ENCODE measurements at places on chromosomes 12 and 14.

DNA sequence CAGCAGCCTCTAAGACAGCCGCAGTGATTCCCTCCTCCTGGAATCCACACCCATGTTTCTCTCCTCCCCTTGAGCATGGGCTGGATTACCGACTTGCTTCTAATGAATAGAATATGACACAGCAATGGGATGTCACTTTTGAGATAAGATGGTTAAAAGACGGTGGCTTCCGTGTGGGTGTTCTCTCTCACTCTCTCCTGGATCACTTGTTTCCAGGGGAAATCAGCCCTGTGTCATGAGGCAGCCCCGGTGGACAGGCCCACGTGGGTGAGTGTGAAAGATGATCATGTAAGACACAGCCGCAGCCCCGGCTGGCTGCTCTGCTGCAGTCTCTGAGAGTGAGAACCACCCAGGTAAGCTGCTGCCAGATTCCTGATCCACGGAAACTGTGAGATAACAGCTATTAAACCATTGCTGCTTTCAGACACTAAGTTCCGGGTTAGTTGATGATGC is 10.7 kb downstream of the MOAP1 start:
- DNase-seq, result no peak

DNA sequence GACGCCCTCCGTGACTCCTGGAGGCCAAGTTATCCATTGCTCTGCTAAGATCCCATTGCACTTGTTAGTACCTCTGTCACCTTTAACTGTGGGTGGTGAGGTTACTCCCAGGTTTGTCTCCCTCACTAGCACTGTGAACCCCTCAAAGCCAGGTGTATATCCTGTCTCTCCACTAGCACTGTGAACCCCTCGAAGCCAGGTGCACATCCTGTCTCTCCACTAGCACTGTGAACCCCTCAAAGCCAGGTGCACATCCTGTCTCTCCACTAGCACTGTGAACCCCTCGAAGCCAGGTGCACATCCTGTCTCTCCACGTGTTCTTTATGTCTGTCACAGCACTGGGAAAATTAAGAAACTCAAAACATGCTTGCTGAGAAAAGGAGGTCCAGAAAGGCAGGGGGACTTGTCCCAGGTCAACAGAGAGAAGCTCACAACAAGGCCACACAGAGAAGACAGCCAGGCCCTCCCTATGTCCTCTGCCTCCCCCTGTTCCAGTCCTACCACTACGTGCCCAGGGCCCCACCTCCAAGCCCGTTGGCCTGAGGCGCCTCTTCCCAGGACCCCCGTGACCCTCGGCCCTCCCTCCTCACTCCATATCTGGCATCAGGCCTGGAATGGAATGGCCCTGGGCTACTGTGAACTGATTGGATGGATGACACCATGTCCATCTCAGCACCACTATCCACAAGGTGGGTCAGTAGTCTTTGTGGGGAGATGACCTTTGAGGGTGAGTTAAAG is 26.4 kb upstream of the FKBP4 start:
- DNase-seq, result no peak

- no peak for DNase-seq
These were observed 25.8 kb upstream of the MSI1 start for GRCh38 chr12:120394483-120395367.

- DNase-seq, result no peak
These were observed 32.9 kb upstream of the SYCP3 start for GRCh38 chr12:101772012-101772775.

DNA sequence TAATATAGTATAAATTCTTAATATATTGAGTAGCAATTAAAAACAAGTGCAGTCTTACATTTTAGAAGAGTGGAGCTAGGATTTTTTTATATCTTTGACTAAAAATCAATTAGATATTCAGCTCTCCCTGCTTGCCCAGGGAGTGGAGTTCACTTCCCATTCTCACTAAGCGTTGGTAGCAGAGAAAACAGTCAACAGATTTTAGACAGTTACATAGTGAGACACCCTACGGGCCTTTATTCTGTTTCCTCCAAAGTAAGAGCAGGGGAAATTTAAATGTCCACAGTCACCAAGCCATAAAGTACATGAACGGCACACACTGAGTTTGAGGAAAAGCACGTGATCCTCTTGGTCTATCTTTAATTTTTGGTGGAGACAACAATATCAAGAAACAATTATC is 131.6 kb upstream of the PLEKHG7 start:
- no peak for DNase-seq

GRCh38 chr14:88030079-88030478 is 25.1 kb downstream of the GPR65 start:
- no peak for DNase-seq

- no peak for DNase-seq
These were observed 116.6 kb downstream of the SLC25A47 start for GRCh38 chr14:100439781-100440180.

GRCh38 chr12:128794661-128795529 is 28.9 kb downstream of the SLC15A4 start:
- DNase-seq, result no peak

DNA sequence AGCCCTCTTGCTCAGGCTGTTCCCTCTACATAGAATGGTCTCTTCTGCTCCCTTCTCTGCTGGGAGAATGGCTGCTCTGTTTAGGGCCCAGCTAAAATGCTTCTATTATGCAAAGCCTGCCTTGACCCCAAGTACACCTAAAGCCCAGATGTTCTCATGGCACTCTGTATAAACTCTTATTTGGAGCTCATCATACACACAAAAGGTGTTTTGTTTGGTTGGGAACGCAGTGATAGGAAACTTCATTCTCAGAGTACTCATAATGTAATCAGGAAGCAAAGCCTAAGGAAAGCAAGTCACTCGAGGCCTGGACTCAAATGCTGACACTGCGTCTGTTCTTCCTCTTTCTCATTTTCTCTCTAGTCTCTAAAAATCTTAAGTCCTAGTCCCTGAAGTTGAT is 38.2 kb upstream of the SYCP3 start:
- DNase-seq, result no peak

GRCh38 chr14:103949131-103949790 is 6.9 kb upstream of the RD3L start:
- no peak for DNase-seq

DNA sequence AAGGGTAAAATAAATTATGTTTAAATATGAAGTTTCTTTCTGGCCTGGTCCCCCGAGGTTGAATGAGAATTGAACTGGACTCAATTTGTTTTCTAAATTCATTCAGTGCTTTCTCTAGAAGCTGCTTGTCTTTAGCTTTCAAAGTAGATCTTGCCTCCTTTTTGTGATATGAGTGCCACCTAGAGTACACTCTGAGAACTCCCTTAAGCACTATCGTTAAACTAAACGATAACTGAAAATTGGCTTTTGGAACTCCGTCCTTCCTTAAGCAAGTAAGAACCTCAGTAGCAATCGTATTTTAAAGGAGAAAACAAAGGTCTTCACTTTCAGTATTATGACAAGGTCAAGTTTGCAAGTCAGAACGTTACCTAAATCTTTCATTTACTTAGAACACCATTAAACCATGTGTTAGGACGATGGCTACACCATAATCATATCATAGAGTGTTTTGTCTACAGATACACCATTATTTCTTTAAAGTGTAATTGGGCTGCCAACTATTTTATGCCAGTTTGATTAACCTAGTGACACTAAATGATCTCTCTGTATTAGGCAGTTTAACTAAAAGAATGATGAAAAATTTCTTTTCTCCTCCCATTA is 364.8 kb downstream of the SNAPC1 start:
- no peak for DNase-seq

GRCh38 chr14:71523630-71524319 is 408.5 kb upstream of the RGS6 start:
- DNase-seq, result no peak

DNA sequence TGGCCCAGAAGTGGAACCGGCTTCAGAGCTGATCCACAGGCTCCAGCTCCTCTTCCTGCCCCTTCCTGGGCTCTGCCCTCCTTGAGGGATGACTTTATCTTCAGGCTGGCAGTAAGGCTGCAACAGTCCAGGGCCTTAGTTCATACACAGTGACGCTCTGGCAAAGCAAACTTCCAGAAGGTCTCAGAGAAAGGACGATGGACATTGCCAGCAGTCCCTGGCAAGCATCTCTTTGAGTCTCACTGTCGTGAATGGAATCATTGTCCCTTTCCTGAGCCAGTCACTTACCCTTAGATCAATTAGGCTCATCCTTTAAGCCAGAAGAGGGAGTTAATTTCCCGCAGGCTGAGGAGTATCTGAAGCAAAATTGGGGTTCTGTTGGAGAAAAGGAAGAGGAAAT is 8.6 kb downstream of the AK7 start:
- no peak for DNase-seq

GRCh38 chr14:79442786-79443185 is 768.5 kb downstream of the DIO2 start:
- DNase-seq, result no peak

DNA sequence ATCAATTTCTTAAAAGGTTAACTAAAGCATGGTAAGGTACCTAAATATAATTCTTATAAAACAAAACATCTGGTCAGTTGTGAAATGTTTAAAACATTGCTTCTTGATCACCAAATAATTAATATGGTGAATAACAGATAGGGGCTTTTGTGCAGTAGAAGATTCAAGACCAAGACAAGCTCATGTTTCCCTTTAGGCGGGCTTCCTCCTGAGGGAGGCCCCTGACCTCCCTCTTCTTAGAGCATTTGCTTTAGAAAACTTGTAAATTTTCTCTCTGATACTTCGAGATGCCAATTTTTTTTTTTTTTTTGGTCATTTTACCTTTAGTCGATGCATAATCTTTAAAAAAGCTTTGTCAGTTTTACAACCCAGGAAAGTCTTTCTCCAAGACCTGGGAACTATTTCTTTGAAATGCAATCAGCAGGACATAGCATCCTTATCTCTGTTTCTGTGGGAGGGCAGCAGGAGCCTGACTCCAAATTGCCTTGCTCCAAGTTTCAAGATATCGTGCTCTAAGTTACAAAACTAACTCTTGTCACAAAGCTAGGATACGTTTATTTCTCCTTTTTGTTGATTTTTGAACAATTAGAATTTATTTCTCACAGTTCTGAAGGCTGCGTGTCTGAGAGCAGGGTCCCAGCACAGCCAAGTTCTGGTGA is 66.6 kb upstream of the BICD1 start:
- DNase-seq, result no peak

DNA sequence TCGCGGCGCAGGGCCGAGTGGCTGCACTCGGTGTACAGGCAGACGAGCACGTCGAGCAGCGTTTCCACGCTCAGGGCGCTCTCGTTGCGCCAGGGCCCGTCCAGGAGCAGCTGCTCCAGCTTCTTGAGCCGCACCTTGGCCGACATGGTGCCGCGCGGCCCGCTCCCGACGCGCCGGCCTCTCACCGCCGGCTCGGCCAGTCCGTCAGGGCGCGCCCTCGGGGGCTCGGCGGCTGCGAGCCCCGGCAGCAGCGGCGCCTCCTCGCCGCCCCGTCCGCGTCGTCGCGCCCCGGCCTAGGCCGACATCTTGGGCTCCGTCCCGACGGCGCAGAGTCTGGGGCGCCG is 349 bp downstream of the CDC42BPB start:
- DNase-seq, result no peak

Measured in activated T-cell treated with anti-CD3 and anti-CD28 coated beads, Interleukin-2, amount 50 U/mL, for 1 hour (primary cell).